ENCODE measurements at places on chromosomes 3 and 15. TPM values are rescaled to one million over a fixed set of nuclear protein-coding genes. Genes with fewer than 3 reads are reported as not detected.
A peak's percentile ranks its signal among the peaks of the same experiment; 100 is the strongest.

The WWTR1 gene
- 82.8 TPM for total RNA-seq

The C3orf52 gene
- 24.3 TPM for total RNA-seq

DNA sequence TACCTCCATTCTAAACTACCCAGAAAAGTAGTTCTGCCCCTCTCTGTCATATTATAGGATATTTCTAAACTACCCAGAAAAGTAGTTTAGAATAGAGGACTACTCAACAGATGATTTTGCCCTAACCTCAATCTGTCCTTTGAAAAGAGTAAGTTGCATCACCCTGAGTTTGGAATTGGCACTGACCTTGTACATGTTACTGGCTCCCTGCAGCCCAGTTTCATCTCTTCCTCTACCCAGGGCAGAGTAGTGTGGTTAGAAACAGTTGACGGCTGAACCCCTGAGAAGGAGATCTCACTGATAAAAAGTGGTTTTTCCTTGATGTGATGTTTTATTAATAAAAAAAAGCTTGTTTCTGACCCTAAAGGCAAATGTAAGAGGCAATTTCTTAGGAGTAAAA is 340.5 kb upstream of the NECTIN3 start:
- DNase-seq = no peak

DNA sequence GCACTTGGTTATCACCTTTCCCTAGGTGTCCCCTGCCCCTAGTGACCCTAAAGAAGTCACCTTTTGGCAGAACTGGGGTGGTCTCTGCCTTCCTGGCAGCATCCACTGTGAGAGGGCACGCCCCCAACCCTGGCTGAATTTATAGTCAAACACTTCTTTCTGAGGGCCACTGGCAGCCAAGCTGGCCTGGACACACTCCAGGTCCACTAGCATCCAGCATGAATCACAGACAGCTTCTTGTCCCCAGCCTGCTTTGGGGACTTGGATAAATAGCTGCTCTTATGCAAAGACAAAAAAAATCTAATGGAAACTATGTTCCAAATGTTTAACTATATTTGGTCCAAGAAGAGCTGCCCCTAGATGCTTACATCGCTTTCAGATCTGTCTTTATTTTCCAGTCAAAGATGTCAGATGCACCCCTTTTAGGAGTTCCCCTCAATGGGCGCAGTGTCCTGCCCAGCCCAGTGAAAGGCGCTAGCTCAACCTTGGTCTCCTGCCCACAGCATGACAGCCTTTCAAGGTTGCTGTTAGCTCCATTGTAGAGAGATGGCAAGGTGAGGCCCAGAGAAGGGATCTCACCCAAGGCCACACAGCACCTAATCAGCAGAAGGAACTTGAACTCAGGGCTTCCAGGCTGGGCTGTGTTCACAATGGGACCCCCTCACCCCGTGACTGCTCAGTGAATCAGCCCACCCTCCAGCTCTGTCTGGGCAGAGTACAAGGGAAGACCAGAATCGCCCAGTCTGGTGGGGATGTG is 7.0 kb downstream of the RASL12 start:
- no peak for DNase-seq

DNA sequence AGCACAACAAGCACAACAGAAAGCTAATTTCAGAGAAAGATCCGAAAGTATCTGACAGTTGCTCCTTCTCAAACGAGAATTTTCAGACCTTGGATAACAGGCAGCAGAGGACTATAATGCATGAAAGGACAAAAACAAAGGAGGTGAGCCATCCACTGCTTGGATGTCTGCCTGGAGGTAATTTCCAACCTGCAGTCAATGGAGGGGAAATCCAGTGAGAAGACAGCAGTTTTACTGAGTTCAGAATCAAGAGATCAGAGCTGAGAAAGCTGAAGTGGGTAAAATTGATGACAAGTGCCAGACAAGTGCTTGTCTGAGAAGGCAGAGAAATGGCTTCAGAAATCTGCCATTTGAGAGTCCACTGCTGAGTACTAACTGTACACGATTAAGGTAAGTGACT is 22.1 kb downstream of the UBE3A start:
- DNase-seq = no peak

DNA sequence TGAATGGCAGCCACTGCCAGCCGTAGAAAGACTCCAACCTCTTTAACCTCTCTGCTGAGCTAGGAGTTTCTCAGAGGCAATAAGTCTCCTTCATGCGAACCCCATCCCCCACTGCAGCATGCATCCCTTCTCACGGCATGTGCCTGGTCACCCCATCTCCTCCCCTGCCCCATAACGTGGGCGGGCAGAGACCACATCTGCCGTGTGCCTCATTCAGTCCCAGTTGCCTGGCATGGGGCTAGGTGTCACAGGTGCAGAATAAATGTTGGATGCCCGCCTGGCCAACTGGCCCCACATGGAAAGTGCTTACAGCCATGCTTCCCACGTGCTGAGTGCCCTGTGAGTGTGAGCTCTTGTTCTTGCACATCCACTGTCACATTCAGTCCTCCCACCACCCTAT is 43.5 kb upstream of the NTRK3 start:
- DNase-seq = no peak

The SPTSSB gene
- total RNA-seq = 9.2 TPM

- DNase-seq = no peak
Measured at GRCh38 chr15:52254391-52254790, 41.2 kb downstream of the MYO5C start.

GRCh38 chr15:76803049-76803571 is 102.0 kb downstream of the SCAPER start:
- no peak for DNase-seq

DNA sequence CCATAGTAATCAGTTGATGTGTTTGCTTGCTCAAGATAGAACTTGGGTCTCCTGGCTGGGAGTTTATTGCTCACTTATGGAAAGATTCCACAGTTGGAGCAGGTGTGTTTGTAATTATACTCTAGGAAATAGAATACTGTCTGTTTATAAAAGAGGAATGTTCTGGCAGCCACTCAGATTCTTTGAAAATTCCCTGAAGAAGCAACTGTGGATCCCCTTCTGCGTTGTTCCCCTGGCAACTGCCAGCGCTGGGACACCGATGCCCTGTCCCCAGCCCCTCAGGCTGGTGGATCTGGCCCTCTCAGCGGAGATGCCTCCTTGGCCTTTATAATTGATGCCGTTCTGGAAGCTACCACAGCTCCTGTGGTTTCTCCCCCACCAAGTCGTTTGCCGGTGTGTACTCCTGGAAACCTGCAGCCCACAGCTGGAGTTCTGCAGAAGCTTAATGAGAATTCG is 225.9 kb downstream of the ITPR1 start:
- no peak for DNase-seq

DNA sequence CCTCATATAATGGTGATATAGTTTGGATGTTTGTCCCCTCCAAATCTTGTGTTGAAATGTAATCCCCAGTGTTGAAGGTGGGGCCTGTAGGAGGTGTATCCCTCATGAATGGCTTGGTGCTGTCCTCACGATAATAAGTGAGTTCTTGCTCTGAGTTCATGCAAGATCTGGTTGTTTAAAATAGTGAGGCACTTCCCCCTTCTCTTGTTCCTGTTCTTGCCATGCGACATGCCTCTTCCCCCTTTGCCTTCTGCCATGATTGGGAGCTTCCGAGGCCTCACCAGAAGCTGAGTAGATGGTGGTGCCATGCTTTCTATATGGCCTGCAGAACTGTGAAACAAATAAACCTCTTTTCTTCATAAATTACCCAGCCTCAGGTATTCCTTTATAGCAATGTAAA is 39.2 kb downstream of the REC114 start:
- DNase-seq = no peak

- DNase-seq = peak; percentile 24
Measured at GRCh38 chr15:62593681-62594399, 428.8 kb upstream of the C2CD4B start.

- DNase-seq = no peak
Measured at GRCh38 chr3:41863024-41863423, 98.9 kb downstream of the ULK4 start.

The THPO gene
- total RNA-seq = 0.29 TPM

DNA sequence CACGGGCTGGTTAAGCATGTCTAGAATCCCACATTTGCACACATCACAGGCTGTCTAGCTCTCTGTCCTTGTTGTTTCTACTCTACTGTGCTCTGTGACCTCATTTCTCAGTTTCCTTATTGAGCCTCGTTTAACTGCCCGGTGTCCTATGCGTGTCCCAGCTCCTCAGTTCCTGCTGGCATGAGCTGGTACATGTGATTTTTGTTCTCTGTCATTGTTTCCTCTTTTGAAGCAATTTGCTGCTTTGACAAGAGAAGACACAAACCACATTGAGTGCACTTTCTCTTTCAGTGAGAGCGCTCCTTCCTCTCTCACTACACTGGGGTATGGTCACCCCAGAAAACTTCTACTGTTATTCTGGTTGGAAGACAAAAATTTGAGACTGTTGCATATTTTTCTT is 563.5 kb downstream of the PDCD6IP start:
- DNase-seq = no peak

The PRICKLE2 gene
- 28.3 TPM for total RNA-seq

The ACTC1 gene
- 40.5 TPM for total RNA-seq

GRCh38 chr15:84669726-84670125 is 11.7 kb upstream of the NMB start:
- DNase-seq = no peak

DNA sequence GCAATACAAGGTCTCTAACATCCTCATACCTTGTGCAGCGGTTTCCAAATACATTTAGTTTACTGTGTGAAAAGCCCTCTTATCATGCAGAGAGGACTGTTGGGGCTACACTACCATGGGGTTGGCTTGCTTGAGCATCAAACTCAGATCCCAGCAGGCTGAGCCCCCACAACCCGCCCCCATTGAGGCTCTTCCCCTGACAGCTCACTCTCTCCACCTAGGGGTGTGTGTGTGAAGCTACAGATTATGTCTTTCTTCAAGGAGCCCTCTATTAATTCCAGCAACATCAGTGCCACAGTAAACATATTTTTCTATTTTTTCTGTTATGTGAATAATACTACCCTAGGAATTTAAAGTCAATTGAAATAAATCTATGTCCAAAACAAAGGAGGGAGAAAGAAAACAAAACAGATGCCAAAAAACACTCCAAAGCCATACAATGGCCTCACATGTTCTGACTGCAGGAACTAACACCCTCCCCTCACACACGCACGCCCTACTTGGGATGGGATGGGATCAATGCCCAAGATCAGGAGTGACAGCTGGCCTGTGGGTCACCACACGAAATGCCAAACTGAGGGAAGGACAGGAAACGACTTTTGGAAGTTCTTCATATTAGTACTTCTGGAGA is 14.7 kb downstream of the TM4SF4 start:
- DNase-seq = no peak

DNA sequence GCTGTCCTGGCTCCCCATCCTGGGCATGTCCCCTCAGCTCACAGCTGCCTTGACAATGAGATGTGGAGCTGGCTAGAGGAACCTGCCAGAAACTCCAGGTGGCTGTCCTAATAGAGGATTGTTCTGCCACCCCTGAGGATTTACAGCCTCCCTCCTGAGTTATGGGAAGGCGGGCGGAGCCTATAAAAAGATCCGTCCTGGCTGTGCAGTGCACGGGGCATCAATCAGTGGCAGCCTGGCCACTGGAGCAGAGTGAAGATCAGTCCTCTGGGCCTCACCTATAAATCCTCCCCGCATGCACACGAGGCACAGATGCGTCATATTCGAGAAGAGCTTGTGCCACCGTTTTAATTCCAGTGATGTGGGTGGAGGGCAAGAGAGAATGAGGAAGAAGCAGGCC is 90.0 kb downstream of the MEGF11 start:
- DNase-seq = no peak

The OTOL1 gene
- total RNA-seq = not detected

GRCh38 chr3:122676759-122677158 is 3.9 kb upstream of the PARP14 start:
- DNase-seq = no peak

GRCh38 chr15:39188930-39189329 is 391.9 kb upstream of the THBS1 start:
- DNase-seq = no peak

- no peak for DNase-seq
Measured at GRCh38 chr3:53859178-53859577, 12.8 kb downstream of the IL17RB start.

The GPR27 gene
- 4.5 TPM for total RNA-seq

DNA sequence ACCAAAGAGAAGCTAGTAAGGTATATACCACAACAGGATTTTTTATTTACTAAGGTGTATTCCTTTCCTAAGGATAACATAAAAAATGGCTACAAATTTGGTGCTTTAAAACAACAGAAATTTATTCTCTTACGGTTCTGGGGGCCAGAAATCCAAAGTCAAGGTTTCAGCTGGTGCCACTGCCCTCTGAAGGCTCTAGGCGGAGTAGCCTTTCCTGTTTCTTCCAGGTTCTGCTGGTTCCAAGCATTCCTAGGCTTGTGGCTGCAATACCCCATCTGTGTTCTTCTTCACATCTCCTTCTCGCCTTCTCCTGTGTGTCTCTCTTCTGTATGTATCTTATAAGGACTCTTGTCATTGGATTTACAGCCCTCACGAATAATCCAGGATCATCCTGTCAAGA is 549.9 kb downstream of the GRM7 start:
- no peak for DNase-seq

GRCh38 chr3:64188810-64189560 is 36.3 kb downstream of the PRICKLE2 start:
- DNase-seq = peak; percentile 69
